ENCODE measurements at places on chromosomes 3 and 15.

- DNase-seq, result no peak
Observed at GRCh38 chr3:156749244-156749643, 74.9 kb downstream of the TIPARP start.

GRCh38 chr3:118126751-118127150 lies 907.9 kb downstream of the IGSF11 start:
- DNase-seq, result no peak

DNA sequence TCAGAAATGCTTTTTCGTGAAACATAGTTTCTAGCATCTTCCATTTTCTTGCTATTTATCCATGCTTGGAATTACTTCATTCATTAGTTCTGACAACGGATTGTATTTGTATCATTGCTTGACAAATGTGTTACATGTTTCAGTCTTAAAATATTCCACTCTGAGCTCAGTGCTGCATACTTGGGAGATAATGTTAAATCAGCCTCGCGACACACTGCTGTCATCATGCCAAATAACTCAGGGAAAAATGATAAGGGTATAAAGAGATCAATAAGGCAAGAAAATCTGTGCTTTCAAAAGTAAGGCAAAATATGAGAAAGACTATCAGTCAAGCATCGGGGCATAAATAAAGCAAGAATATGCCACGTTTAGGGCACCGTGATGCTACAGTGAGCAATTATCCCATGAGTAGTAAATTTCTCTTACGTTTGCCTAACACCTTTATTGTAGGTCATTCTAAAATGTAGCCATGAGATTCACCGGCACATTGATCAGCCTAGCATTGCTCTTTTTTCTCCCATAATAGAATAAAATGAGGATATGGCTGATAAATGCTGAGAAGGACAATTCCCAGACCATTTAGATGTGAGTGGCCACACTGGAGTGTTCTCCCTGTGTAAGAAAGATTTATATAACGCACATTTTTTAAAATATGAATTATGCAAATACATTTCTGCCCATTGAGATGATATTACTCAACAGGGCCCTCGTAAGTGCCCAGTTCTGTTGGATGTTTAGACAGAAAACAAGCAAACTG lies 133.8 kb downstream of the RBMS3 start:
- no peak for DNase-seq

- no peak for DNase-seq
Observed at GRCh38 chr15:31901501-31901900, 128.8 kb upstream of the CHRNA7 start.

GRCh38 chr15:85305050-85305449 lies 75.4 kb upstream of the AKAP13 start:
- DNase-seq, result no peak

GRCh38 chr3:12280357-12280806 lies 8.5 kb upstream of the PPARG start:
- DNase-seq, result no peak

Measured in NB4 (cell line).